AG10803 (cell line): ENCODE measurements at places on chromosomes 4 and X.

DNA sequence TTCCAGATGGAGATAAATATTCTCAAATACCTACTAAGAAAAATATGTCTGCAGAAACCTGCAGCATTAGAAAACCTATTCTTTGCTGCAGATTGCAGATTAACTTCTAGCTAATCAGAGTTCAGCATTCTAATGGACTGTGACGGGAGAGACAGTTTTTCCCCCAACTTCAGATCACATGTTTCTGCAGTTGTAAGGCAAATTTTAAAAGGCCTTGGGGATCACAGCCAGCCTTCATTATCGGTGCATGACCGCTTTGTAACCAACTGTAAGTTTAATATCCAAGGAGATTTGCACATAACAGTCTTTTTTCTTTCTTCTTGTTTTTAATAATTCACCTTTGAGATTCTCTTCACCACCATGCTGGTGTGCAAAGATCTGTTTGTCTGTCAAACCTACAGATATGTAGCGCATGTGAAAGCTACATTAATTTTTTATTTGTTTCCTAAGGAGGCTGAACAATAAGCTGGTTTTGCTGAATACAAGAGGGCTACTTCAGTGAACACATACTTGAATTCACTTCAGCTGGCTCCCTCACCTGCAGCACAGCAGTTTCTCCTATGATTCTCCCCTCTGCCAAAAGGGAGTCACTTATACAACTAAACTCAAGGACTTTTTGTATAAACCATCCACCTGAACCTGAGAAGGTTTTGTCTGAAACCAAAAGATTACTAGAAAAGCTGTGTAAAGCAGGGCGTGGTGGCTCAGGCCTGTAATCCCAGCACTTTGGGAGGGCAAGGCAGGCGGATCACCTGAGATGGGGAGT is 488.5 kb downstream of the RPA4 start:
- DNase-seq: no peak

GRCh38 chrX:28613558-28613957 is 26.3 kb downstream of the IL1RAPL1 start:
- DNase-seq: no peak

DNA sequence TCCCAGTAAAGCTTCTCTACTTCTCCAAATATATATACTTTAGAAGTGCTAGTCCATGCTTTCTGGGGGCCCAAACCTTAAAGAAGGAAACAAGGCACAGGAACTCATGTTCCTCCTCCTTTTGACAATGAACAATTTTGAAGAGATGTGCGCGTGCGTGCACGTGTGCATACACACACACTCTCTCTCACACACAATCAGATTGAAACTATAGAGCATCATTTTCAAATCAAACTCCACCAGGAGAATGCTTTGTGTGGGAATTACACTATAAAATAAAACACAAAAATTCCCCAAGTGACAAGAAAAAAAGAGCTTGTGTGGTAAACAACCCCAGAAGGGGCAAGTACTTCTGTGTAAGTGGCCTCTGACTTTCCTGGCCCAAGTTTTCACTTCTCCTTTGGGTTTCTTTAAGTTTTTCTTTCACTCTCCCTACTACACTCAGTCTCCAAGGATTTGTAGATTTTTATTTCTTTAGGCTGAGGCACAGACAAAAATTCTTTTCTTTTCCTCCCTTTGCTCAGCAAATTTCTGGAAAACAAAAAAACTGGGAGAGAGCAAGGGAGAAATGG is 46.6 kb upstream of the SHISA3 start:
- no peak for DNase-seq

- no peak for DNase-seq
Observed at GRCh38 chr4:170465429-170465828, 375.7 kb upstream of the AADAT start.

DNA sequence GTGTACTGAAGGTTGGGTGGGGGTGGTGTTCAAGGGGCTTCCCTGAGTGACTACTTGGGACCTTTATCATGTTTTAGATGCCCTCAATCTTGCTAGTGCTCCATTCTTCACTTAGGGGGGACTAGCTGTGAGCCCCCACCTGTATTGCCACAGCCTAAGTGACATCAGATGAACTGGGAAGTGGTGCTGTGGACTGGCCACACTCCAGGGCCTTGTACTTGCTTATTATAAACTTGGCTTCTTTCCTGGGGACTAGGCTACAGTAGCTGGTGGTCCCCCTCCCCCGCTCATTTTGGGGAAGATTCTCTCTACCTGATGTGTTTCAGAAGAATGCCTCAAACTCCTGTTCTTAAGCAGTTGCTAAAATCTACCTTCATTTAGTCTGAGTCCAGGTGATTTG is 46.7 kb upstream of the WDR1 start:
- DNase-seq: no peak

- peak; percentile 77 for DNase-seq
Observed at GRCh38 chr4:122652379-122652778, 31.5 kb upstream of the IL21 start.

DNA sequence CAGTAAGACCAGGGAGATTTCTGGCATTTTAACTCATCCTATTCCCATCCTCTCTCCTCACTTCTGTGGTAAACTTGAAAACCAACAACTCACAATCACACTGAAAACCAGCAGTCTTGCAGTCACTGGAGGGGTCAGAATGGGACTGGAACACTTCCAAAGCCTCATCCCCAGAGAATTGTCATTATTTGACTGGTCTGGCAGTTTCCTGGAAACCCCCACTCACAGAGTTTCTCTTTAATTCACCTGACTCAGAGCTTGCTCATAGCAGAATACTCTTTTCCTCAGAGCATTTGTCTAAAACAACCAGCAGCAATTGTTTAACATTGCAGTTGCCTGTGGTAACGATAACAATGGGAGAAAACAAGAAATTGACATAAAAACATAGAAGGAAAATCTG is 7.3 kb upstream of the RAB9B start:
- DNase-seq: no peak

GRCh38 chr4:142331646-142332045 is 514.5 kb downstream of the INPP4B start:
- DNase-seq: peak; percentile 92

GRCh38 chr4:74037076-74037955 is 1.2 kb downstream of the CXCL3 start:
- DNase-seq: no peak

DNA sequence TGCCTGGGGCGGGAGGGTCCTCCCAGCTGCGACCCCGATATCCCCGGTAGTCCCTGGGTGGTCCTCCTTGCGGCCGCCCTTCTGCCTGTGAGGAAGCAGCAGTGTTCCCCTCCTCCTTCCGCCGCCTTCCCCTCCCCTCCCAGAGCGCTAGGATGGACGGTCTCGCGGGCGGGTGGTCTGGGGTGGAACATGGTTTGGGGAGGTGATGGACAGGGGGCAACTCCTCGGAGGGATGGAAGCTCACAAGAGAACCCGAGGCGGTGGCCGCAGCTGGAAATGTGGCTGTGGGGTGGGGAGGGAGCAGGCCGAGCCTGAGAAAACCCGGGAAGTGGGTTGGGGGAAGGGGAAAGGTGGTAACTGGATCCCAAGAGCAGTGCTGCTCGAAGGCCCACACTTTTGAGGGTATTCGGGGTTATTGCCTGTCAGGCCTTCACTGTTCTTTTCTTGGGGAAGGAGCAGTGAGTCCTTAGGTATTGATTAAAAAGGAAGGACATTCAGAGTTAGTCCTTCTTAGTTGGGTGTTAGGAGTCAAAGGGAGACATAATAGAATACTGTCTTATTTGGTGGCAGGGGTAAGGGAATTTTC is 581 bp downstream of the UBE2K start:
- no peak for DNase-seq

GRCh38 chr4:174215057-174215456 is 68.4 kb downstream of the FBXO8 start:
- no peak for DNase-seq

DNA sequence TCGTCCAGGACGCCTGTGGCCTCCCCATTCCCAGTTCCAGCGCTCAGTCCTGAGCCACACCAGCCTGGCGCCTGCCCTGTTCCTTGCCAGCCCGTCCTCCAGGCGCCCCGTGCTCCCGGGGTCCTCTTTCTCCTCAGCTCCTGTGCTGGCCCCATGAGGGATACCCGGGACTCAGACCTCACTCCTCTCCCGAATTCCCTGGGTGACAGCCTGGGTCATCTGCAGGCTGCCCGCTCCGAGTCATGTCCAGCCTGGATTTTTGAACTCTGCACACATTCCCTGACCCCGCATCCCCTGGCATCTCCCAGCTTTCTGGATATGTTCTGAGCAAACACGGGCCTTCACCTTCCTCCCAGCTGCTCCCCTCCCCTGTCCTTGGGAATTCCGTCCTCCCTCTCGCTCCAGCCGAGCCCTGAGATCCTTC is 14.9 kb upstream of the ADD1 start:
- DNase-seq: no peak

GRCh38 chr4:102732678-102733077 is 28.1 kb downstream of the MANBA start:
- DNase-seq: no peak

DNA sequence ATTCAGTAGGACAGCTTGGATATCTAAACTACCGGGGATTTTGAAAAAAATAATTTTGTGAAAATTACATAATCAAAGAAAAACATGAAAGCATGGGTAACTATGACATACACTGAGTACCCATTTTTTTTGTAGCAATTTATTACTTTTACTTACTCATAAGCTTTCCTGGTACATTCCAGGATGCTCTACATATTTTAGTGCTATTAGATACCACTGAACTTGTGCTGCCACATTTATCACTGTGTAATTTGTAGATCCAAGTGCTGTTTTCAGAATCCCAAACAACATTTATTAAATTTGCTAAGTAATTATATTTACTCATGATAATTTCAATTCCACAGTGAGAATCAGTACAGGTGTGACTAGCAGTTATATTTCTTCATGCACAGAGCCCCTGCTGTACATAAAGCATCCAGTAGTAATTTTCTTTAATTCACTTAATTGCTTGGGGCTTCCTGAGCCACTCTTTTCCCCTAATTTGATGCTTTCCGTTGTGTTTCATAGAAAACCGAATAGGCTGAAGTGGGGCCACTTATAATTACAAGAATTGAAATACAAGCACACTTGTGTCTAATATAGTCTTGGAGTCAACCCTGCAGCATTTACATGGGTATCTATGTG is 2254.4 kb downstream of the ARAP2 start:
- no peak for DNase-seq

DNA sequence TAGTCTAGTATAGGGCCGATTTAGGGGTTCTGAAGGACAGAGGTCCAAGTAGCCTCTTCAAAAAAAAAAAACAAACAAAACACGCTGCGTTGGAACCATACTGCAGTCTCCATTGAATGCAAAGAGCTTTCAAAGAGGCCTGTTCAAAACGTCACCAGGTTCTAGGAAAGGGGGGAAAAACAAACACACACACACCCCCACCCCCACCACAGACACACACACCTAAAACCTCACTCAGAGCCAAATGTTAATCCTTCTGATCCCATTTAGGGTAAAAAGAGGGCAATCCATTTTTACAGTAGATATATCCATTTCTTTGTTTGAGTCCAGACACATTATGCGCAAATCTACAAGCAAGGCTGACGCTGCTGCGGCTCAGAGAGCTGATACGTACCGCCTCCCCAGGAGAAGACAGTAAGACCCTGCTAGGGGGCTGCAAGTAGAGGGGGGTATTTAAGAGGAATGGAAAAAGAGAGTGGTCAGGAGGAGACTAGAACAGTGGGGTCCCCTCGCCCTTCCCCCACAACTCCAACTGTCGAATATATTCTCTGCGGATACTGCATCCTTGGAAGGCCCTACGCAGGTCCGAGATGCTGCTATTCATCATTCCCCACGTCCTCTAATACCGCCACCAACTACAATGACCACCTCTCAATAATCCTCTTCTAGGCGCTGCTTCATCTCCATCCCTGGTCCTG is 1.3 kb downstream of the NKRF start:
- no peak for DNase-seq

- no peak for DNase-seq
Observed at GRCh38 chr4:136599890-136600289, 932.4 kb downstream of the PCDH18 start.
